Stimulated activated CD8-positive, alpha-beta memory T cell treated with anti-CD3 and anti-CD28 coated beads, Interleukin-15, amount 100 ng/mL, for 1 hour (primary cell): ENCODE measurements at places on chromosomes 1 and 21.

DNA sequence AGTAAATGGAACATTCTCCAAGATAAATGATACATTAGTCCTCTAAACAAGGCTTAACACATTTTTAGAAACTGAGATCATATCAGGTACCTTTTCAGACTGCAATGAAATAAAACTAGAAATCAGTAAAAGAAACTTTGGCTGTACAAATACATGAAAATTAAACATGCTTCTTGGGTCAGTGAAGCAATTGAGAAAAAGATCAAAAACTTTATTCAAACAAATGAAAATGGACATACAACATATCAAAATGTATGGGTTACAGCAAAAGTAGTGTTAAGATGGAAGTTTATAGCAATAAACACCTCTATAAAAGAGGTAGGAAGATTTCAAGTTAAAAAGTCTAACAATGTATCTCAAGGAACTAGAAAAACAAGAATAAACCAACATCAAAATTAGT, 598.5 kb downstream of the SMYD3 start:
- no peak for DNase-seq

DNA sequence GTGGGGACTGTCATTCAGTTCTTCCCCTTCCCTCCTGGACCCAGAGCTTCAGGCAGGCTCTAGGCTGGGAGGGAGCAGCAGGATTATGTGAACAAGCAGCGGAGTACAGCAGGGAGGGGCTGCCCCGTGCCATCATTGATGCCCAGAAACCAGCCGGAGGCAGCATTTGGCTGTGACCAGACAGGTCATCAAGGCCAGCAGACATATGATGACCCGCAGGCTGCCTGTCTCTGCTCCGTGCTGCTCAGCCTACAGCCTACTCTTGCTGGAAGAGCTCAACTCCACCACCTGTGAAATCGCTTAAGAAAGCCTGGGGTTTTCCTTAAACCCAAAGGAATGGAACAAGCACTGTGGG, 4.9 kb downstream of the KLHL21 start:
- no peak for DNase-seq

- DNase-seq, result no peak
Observed at GRCh38 chr1:50278410-50278809, 144.8 kb downstream of the DMRTA2 start.

DNA sequence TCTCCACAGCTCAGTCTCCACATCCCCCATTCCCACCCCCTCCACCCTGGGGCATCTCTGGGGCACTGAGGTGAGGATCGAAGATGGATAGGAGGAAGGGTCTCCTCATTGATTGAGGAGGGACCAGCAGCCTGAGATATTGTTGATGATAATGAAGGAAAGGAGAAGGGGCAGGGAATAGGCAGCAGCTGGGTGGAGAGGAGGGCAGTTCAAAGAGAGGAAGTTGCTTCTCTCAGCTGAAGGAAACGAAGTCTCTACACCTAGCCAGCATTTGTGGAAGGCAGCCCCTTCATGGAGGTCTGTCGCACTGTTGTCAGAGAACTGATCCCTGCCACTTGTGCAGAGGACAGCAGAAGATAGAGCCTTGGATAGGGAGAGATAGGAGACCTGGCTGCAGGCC, 5.7 kb downstream of the KNCN start:
- no peak for DNase-seq

DNA sequence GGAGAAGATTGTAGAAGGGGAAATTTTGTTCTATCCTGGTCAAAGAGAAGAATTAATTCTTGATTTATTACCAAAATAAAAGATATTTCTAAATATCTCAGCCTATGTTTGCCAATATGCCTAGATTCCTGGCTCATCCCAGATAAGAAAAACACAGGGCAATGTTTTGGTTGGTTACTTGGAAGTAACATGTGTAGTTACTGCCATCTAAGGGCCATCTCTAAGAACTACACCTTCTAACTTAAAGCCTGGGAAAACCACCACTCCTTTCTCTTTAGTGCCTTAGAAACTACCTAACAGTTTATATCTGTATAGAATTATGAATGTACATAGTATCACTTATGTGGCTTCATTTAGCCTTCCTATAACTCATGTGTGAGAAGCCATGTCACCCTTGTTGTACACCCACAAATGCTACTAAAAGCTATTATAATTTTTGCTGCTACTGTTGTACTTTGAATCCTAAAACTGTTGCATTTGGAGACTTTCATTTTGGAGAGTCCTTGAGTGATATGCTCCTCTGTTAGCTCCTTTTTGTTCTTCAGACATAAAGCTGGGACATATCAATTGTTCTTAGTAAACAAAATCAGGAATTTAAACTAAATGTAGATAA, 4.5 kb downstream of the AIM2 start:
- DNase-seq, result no peak

- peak; percentile 20 for DNase-seq
Observed at GRCh38 chr1:55257958-55258357, 42.8 kb upstream of the USP24 start.

DNA sequence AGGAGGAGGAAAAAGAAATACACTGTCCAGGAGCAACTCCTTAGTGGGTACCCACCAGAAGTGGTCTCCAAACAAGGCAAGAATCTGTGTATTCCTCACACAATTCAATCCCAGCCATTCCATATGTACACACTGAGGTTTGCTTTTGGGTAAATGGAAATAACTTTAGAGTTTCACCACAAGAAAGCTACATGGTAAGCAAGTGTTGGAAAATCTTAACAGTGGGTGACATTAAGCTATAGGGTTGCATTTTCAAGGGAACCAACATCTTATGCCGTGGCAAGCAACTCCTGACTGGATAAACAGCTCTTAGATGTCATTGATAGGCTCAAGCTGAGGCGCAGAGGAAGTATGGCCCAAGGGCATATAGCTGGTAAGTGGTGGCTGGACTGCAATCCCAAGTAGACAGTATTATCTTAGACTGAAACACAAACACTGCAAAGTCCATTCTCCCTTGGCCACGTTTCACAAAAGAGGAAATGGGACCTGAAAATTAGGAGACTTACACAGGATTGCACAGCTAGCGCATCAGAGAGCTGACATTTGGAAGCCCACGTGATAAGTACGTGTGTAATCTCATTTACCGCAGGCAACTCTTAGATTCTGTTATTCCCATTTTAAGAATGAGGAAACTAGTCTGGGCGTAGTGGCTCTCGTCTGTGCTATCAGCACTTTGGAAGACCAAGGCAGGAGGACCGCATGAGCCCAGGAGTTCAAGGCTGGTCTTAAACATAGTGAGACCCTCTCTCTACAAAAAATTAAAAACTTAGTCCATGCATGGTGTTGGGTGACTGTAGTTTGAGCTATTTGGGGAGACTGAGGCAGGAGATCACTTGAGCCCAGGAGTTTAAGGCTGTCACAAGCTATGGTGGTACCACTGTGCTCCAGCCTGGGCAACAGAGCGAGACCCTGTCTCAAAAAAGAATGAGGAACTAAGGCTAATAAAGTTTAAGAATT, 4.0 kb upstream of the BRWD1 start:
- DNase-seq, result no peak

DNA sequence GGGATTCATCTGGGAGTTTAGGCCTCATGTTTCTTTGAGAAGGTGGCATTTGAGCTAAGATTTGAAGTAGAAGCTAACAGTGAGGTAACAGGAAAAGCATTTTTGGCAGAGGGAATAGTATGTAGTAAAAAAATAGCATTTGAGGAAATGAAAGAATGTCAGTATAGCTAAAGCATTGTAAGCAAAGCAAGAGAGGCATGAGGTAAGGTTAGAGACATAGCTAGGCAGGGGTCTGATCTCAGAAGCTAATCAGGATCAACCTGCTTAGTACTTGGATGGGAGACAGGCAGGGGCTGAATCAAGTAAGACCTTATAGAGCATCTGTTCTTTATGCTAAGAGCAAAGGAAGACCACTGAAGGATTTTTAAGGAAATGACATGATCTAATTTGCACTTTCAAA, 4.0 kb downstream of the POLR3C start:
- no peak for DNase-seq

DNA sequence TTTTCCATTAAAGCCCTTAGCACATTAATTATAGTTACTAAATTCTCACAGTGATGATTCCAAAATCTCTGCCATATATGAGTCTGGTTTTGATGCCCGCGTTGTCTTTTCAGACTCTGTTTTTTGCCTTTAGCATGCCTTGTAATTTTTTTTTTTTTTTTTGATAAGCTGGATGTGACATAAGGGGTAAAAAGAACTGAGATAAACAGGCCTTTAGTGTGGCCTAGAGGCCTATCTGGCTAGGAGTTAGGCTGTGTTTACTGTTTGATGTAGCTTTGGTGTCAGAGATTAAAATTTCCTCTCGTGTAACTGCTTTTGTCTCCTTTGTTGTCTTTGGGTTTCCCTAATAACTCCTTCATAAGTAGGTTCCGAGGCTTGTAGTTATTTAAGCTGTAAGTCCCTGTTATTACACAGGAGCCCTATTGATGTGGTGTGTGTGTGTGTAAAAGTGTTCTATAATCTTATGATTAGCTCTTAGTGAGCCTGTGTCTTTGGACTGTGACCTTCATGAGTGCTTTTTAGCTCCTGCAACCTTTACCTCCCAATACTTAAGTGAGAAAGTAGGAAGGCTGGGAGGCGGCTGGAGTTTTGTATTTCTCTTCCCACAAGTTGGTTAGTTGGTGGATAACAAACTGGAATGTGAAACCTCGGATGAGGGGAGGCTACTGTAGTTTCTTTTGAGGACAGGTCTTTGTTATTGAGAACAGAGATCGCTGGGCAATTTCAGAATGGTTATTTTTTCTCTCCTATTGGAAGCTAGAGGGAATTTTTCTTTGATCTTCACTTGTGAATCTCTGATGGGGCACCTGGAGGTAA, 19.3 kb downstream of the HS2ST1 start:
- DNase-seq, result no peak

GRCh38 chr1:84089867-84090266, 54.2 kb upstream of the PRKACB start:
- DNase-seq, result no peak

DNA sequence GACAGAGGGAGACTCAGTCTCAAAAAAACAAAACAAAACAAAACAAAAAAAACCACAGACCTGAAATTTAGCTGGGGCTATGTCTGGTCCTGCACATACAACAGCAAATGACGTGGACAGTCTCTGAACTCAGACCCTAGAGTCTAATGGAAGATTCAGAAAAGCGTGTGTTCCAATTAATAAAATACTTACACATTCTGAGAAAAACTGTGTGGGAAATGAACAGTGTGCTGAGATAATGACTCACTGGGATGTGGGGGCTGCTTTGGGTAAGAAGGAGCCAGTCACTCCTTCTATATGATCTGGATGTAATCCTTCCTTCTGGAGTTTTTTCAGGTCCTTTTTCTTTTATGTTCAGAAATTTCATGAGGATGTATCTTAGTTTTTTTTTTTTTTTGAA, 29.4 kb downstream of the CLDN14 start:
- DNase-seq, result no peak

- no peak for DNase-seq
Observed at GRCh38 chr1:44576456-44577150, 97.7 kb downstream of the TMEM53 start.

DNA sequence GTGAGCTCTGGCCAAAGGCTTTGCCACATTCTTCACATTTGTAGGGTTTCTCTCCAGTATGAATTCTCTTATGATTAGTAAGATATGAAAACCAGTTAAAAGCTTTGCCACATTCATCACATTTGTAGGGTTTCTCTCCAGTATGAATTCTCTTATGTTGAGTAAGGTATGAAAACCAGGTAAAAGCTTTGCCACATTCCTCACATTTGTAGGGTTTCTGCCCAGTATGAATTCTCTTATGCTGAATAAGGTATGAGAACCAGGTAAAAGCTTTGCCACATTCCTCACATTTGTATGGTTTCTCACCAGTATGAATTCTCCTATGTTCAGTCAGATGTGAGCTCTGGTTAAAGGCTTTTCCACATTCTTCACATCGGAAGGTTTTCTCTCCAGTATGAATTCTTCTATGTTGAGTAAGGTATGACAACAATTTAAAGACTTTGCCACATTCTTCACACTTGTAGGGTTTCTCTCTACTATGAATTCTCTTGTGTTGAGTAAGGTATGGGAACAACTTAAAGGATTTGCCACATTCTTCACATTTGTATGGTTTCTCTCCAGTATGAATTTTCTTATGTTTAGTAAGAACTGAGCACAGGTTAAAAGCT, 20.7 kb downstream of the ZNF695 start:
- no peak for DNase-seq

- DNase-seq, result no peak
Observed at GRCh38 chr1:42950116-42950481, 8.6 kb downstream of the SLC2A1 start.

DNA sequence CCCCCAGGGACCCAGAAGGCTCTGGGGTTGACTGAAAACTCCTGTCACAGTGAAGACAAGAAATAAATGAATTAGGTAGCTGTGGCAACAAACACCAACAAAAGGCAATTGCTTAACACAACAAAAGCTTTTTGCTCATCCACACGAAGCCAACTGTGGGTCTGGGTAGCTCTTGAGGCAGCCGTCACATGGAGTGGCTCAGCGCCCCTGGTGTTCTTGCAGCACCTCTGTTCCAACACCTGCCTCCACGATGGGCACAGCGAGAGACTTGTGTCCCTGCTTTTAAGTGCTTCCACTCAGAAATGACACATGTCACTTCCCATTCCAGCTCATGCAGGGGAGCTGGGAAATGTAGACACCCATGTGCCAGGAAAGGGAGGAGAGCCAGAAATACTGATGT, 364.5 kb upstream of the DUSP10 start:
- DNase-seq, result no peak

GRCh38 chr1:116737855-116738321, 16.3 kb upstream of the CD2 start:
- DNase-seq, result peak; percentile 21

- DNase-seq, result no peak
Observed at GRCh38 chr1:91700332-91700731, 185.6 kb downstream of the TGFBR3 start.

GRCh38 chr1:2789986-2790581, 11.4 kb downstream of the TTC34 start:
- DNase-seq, result no peak

DNA sequence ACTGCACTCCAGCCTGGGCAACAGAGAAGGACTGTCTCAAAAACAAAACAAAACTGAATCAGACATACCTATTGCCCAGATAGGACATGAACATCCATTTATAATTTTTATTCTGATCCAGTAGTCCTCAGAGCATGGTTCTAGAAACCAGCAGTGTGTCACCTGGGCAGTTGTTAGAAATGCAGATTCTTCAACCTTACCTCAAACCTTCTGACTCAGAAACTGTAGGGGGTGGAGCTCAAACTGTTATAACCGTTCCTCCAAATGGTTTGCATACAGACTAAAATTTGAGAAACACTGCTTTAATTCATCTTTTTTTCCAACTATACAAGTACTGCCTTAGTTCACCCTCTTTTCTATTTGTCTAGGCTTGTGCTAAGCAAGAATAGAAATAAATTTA, 6.0 kb downstream of the NASP start:
- DNase-seq, result no peak

- no peak for DNase-seq
Observed at GRCh38 chr1:1898246-1898933, 7.5 kb upstream of the GNB1 start.

- DNase-seq, result no peak
Observed at GRCh38 chr1:47783638-47784496, 213.3 kb downstream of the TRABD2B start.

- no peak for DNase-seq
Observed at GRCh38 chr1:85091671-85092280, 43.5 kb upstream of the MCOLN3 start.
